ENCODE measurements at places on chromosomes 16 and 17. TPM values are rescaled to one million over a fixed set of nuclear protein-coding genes. Genes with fewer than 3 reads are reported as not detected.

The LASP1 gene
- 158 TPM for total RNA-seq

The RCVRN gene
- not detected for total RNA-seq

The C17orf78 gene
- total RNA-seq: not detected

The PRR35 gene
- total RNA-seq: not detected

The ADAMTS18 gene
- total RNA-seq: not detected

The CDH8 gene
- total RNA-seq: not detected

The SPNS1 gene
- total RNA-seq: 43.0 TPM

The KLHL11 gene
- total RNA-seq: 30.3 TPM

The ABCC11 gene
- under 0.01 TPM for total RNA-seq

The SCARF1 gene
- not detected for total RNA-seq

The KRTAP4-3 gene
- total RNA-seq: not detected

The ASPA gene
- 1.1 TPM for total RNA-seq

The ASIC2 gene
- not detected for total RNA-seq

The GPR179 gene
- total RNA-seq: not detected

The KIF2B gene
- total RNA-seq: not detected

The CCDC200 gene
- 0.37 TPM for total RNA-seq

The MYBBP1A gene
- 87.5 TPM for total RNA-seq

The PFN1 gene
- 412 TPM for total RNA-seq

The NPTX1 gene
- total RNA-seq: 0.73 TPM

The CLEC18B gene
- 0.20 TPM for total RNA-seq

The DOK4 gene
- total RNA-seq: 15.8 TPM

The TBX6 gene
- total RNA-seq: not detected

The SLC52A1 gene
- not detected for total RNA-seq

The DPEP2 gene
- total RNA-seq: not detected

The WNT9B gene
- total RNA-seq: not detected

The CCL4 gene
- total RNA-seq: not detected

The IL17C gene
- total RNA-seq: not detected

The WFDC1 gene
- total RNA-seq: under 0.01 TPM

All from subcutaneous preadipocyte (primary cell).